ENCODE measurements at places on chromosomes 4 and X.

DNA sequence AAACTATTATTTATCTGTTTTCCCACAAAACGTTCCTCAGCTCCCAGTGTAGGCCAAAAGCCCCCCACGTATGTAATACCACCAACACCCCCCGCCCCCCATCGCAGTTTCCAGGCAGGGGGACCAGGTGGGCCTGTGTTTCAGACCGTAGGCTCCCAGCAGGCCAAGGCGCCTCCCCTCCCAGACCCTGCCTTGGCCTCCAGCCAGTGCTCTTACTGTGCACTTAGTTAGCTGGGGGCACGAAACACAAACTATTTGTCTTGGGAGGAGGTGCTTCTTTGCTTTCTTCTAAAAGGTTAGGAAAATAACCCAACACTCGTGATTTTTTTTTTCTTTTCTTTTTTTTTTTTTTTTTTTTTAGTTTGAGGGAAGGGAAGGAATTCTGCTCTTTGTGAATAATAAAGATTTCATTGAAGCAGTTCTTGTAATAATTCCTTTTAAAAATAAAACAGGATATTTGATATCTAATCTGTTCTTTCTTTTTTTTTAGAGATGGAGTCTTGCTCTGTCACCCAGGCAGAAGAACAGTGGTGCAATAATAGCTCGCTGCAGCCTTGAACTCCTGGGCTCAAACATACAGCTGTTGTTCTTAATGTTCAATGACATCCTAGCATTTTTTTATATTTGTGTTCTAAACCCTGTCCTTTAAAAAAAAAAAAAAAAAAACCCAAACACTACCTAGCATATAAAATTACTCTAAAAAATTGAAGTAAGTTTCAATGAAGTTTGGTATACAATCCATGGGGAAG, 83.0 kb upstream of the CLDN34 start:
- DNase-seq, result peak; percentile 10

- peak; percentile 29 for DNase-seq
Observed at GRCh38 chrX:102720237-102721168, at the start of gene GPRASP3. GPRASP3 (plus strand) TSS chrX:102720743; CDS start chrX:102748996, 28,253 bp downstream.

DNA sequence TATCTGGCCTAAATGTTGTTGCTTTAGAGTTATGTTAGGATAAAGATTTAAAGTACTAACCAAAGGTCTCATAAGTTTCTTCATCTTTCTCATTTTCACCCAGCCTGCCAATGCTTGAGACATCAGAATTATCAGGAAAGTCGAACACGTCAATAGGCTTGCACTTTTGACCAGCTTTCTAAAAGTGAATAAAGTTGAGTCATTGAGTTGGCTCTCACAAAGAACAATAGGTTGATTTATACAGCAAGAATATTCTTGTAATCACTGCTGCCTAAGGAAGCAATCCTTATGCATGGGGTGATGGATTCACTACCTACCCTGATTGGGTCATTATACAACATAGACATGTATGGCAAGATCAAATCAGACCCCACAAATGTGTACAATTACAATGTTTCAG, 5.0 kb downstream of the CENPU start:
- DNase-seq, result no peak

DNA sequence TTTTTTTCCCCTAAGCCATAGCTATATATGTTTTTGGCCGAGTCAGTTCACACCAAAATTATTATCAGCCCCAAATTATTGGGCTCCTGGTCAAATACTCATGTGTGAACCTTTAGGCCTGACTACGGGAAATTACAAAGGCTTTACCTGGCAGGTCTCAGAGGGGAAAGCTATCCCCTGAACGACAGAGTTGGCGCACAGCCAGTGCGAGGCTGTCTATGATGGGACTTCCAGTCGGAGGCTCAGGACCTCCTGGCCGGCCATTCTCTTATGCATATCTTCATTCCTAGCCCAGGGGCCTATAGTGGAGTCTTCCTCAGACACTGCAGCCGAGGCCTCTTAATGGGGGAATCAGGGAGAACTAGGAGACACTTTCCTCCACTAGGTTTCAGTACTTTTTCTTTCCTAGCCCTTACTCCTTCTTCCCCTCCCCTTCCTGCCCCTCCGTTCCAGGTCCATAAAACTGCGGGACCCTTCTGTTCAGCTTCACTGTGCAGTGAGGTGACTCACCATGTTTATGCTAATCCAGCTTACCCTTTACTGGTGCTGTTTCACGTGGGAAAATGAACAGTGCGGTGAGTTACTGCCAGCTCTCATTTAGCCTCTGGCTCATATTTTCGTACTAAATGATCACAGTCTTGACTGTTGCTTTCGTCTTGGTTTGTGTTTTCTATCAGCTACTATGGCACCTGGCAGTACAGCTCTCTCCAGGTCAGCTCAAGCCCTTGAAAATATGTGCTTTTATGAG, 533.9 kb downstream of the FSTL5 start:
- no peak for DNase-seq

GRCh38 chr4:138756519-138756918, 259.1 kb upstream of the NOCT start:
- DNase-seq, result no peak

- DNase-seq, result no peak
Observed at GRCh38 chrX:31287861-31288260, 216.0 kb upstream of the FTHL17 start.
